ENCODE measurements at places on chromosomes 13 and 19. TPM values are rescaled to one million over a fixed set of nuclear protein-coding genes. Genes with fewer than 3 reads are reported as not detected.

TMEM38A gene
- total RNA-seq: 0.83 TPM

GNG8 gene
- total RNA-seq: 14.1 TPM

SRRM5 gene
- 0.37 TPM for total RNA-seq

LRRC63 gene
- 0.26 TPM for total RNA-seq

TMEM150B gene
- 0.69 TPM for total RNA-seq

DNA sequence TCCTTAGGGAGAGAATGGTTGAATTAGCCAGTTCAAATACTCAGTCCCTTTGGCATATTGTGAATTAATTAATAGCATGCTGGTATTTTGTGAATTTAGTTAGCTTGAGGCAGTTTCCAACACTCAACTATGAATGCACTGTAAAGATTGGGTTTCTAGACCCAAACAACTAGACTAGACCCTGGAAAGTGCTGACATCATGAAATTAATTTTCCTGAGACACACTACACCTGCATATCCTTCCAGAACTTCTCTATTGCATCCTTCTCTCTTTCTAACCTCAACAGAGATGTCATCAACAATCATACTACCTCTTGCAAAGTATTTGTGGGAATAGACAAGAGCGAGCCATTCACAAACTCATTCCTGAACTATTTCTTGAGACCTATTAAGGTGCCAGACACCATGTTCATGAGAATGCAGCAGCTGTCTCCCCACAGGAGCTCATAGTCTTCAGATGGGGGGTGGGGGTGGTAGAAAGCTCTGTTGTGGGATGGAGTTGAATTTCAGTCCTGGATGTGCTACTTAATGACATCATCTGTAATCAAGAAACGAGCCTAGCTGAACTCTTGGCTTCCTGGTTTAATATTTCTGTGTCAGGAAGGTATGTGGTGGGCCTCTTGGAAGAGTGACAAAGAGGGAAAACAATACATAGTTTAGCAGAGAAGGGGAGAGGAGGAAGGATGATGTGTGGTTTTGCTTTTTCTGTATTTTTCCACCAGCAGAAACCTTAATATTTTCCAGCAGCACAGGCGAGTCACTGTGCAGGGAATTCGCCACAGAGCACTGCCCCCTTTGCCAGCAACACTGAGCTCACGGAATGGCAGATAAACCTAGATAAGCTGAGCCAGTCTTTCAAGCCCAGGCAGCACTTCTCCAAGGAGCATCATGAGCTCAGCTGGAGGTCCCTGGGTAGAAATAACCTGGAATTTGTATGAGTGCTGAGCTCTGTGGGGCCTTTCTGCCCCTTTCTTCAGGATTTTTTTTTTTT, 53.1 kb upstream of the CYSLTR2 start:
- no peak for DNase-seq
- peaks cover 12% of the 10 kb centered on the region for H3K27me3 ChIP-seq
- no peak overlapping the region for H3K4me3 ChIP-seq
- H3K4me1 ChIP-seq: peaks cover 3% of the 10 kb centered on the region

- peak overlapping the region; percentile 49 for H3K4me3 ChIP-seq
- peak overlapping the region; percentile 45 for H3K27ac ChIP-seq
Measured at GRCh38 chr13:40221460-40222201, 444.8 kb downstream of the FOXO1 start.

GRCh38 chr19:19826875-19827274, 5.3 kb upstream of the ZNF506 start:
- no peak for DNase-seq
- H3K27ac ChIP-seq: no peak overlapping the region
- no peak overlapping the region for H3K4me3 ChIP-seq
- peaks cover 13% of the 10 kb centered on the region for H3K36me3 ChIP-seq
- H3K27me3 ChIP-seq: no peaks in the 10 kb centered on the region

DNA sequence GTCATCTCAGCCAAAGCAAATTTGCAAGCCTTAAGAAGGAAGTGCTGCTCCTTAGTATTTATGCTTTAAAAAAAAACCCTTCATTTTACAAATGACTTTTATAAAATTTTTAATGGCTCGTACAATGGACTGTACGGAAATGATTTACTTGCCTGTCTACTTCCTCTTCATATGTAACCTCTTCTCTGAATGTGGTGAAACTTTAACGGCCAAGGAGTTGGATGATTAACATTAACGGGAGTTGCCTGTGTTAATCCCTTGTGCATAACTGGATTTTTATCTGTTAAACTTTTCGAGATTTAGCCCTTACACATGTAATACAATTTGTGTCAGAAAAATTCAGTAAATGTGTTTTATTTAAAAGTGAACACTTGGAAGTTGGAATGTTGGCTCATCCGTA, 429.4 kb downstream of the TBC1D4 start:
- H3K36me3 ChIP-seq: no peaks in the 10 kb centered on the region
- no peaks in the 10 kb centered on the region for H3K4me1 ChIP-seq
- no peak overlapping the region for H3K27ac ChIP-seq
- H3K27me3 ChIP-seq: no peaks in the 10 kb centered on the region
- H3K4me3 ChIP-seq: no peak overlapping the region
- DNase-seq: no peak

GRCh38 chr19:36371886-36372285, 7.1 kb downstream of the ZFP14 start:
- no peaks in the 10 kb centered on the region for H3K27me3 ChIP-seq
- H3K4me1 ChIP-seq: peaks cover 2% of the 10 kb centered on the region
- peaks cover 39% of the 10 kb centered on the region for H3K36me3 ChIP-seq

DNA sequence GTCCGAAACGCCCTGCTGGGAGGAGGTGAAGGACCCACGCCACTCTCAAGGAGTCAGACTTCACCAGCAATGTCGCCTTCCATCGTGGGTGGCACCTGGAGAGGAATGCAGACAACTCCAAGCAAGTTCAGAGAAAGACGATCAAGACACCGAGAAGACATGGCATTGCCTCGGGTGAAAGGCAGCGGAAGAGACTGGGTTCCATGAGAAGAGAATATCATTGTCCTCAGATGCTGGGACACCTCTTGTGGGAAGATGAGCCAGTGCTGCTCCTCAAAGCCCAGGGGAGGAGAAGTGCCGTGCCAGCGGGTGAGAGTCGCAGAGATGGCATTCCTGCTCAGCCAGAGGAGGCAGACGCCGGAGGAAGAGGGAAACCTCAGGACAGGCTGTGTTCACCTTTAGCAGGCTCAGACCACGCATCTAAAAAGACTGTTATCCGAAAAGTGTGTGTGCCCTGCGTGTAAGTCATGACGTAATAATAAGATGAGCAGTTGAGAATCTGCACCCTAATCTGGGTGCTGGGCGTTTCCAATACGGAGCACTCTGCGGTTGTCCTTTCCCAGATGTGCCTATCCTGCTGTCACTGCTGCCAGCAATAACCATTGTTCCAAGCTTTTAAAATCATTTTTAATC, 144.6 kb upstream of the SPACA7 start:
- H3K4me3 ChIP-seq: no peak overlapping the region
- no peaks in the 10 kb centered on the region for H3K36me3 ChIP-seq
- H3K4me1 ChIP-seq: no peaks in the 10 kb centered on the region
- no peak overlapping the region for H3K27ac ChIP-seq
- no peak for DNase-seq

- peaks cover 3% of the 10 kb centered on the region for H3K36me3 ChIP-seq
- peaks cover 2% of the 10 kb centered on the region for H3K27me3 ChIP-seq
- peaks cover 39% of the 10 kb centered on the region for H3K4me1 ChIP-seq
- peak overlapping the region; percentile 90 for H3K4me3 ChIP-seq
- DNase-seq: no peak
Measured at GRCh38 chr13:33541456-33541855, 255.9 kb upstream of the STARD13 start.

DNA sequence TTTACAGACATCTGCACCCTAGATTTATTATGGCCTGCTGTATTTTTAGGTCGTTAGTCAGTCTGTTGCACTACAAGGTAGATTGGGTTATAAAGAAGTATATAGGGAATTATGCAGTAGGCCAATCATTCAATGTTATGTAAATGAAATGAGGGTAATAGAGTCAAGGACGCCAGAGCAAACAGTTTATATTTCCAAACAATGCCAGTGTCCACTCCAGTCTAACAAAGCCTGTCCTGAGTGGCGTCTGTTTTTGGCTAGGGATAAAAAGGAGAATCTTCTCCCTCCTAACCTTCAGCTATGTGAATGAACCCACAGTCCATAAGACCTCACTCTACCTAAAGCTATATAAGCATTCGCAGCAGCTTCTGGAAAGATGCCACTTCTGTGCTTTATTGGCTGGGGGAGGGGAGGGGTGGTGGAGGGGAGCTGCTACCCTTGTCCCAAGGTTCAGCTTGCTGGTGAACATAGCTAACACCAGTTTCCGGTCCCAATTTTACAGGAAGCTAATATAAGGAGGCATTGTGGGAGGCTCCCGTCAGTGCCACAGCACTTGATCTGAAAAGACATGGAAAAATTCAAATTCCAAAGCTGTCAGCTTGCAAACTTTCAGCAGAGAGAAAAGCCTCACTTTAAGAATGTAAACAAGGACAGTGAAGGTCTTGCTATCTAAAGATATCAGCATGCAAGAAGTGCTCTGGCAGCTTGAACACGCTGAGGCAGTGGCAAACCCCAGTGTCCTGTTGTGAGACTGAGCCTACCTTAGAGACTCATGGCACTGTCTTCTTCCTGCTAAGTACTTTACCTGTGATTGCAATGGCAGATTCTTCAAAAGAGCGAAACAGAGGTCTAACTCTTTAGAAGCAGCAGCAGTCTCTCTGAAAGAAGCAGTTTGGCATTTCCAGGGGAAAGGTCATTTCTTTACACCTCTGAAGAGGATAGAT, 369.9 kb downstream of the PCDH9 start:
- H3K4me1 ChIP-seq: no peaks in the 10 kb centered on the region
- H3K27me3 ChIP-seq: no peaks in the 10 kb centered on the region
- no peaks in the 10 kb centered on the region for H3K36me3 ChIP-seq

DNA sequence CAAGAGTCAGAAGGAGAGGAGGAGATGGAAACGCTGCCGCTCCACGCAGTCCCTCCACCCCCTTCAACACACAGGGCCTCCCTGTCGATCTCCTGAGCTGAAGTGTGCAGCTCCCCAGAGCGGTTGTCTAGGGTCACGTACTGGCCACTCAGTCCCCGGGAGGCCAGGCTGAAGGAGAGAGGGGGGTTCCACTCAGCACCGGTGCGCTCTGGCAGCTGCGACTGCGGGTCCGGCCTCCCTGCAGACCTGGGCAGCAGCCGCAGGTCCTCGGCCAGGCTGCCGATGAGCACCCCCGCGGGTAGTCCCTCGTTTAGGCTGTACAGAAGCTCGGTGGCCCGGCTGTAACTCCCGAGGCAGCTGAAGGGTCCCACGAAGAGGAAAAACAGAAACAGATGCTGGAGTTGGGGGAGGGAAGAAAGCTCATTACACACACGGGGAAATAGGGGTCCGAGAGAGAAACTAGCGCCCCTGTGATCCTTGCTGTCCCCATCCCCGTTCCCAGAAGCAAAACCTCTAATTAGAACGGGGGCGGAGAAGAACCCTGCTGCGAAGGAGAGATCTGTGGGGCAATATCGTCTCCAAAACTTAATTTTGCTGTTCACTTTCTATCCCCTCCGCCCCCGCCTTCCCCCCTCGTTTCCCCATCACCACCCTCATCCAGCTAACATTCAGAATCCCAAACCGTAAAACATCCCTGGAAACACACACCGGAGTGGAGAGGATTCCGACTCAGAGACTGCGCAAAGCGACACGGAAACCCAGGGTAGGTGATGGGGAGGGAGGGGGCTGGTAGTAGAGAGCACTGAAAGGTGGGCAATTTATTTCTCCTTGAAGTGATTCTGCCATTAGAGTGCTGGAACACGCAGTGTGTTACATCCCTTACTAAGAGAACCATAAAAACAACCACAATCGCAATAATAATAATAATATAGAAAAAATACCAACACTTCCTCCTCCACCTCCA, 1.8 kb downstream of the PCDH20 start:
- no peak overlapping the region for H3K4me3 ChIP-seq
- peaks cover 34% of the 10 kb centered on the region for H3K27me3 ChIP-seq
- H3K27ac ChIP-seq: no peak overlapping the region
- H3K36me3 ChIP-seq: no peaks in the 10 kb centered on the region
- H3K4me1 ChIP-seq: no peaks in the 10 kb centered on the region
- DNase-seq: no peak

DNA sequence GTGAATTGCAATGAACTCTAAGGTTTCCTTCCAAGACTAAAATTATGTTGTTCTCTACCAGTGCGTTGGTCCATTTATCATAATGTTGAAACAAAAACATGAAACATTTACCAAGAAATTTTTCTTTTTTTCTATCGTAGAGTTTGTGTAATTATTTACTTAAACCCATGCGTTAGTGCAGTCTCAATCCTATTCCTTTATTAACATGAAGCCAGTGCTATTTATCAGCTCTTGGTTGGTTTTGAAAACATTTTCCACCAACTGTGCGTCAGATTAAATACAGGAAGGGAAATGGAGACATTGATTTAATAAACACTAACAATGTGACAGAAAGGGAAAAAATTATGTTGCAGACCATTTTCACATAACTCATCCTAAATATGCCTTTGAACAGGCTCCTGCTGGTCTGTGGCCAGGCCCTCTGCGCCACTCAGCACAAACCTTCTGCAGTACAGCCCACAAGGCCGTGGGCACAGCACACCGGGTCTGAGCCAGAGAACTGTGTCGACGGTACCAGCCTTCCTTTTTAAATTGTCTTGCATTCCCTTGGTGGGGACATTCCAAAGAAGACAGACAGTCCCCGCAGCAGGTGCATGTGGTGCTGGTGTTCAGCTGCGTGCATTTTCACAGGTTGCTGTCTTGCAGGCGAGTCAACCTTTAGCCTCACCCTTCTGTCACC, 135.8 kb downstream of the SHISA2 start:
- no peak overlapping the region for H3K27ac ChIP-seq
- H3K4me3 ChIP-seq: no peak overlapping the region

DNA sequence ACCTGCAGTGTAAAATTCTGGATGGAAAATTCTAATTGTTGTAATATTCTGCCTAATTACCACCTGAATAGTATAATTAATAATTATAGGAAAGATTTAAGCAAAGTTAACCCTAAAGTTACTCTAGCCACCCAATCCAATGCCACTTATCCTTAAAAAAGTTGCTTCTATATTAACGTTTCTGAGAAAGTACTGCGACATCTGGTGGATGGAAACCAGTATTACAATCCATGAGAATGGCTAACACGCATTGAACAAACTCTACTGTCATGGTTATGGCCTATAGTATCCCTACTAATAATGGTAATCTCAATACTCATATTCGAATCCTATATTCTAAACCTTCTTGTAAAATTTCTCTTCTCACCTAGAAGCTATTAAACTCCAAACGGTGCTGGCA, 1551.8 kb downstream of the SLITRK1 start:
- no peaks in the 10 kb centered on the region for H3K4me1 ChIP-seq
- H3K36me3 ChIP-seq: no peaks in the 10 kb centered on the region
- H3K27me3 ChIP-seq: no peaks in the 10 kb centered on the region
- no peak for DNase-seq

GRCh38 chr13:111901267-111901915, 165.6 kb upstream of the SOX1 start:
- DNase-seq: no peak
- no peaks in the 10 kb centered on the region for H3K4me1 ChIP-seq
- H3K27ac ChIP-seq: no peak overlapping the region
- H3K36me3 ChIP-seq: no peaks in the 10 kb centered on the region
- no peak overlapping the region for H3K4me3 ChIP-seq
- H3K27me3 ChIP-seq: no peaks in the 10 kb centered on the region

GRCh38 chr19:45125975-45126493, 33.1 kb downstream of the PPP1R37 start:
- no peak overlapping the region for H3K27ac ChIP-seq
- DNase-seq: peak; percentile 91
- H3K4me3 ChIP-seq: no peak overlapping the region
- peaks cover 20% of the 10 kb centered on the region for H3K4me1 ChIP-seq
- no peaks in the 10 kb centered on the region for H3K27me3 ChIP-seq
- no peaks in the 10 kb centered on the region for H3K36me3 ChIP-seq

Measured in activated CD4-positive, alpha-beta T cell treated with anti-CD3 and anti-CD28 coated beads, Interleukin-2, amount 10 ng/mL, durations not matched to agents 24 days and 14 days (primary cell).